IMR-90 (cell line): ENCODE measurements at places on chromosomes 6 and 20. TPM values are rescaled to one million over a fixed set of nuclear protein-coding genes. Genes with fewer than 3 reads are reported as not detected.

Gene BPIFB1
- total RNA-seq: not detected in 2 replicates

Gene RBM39
- 166 and 280 TPM in 2 replicates for total RNA-seq

Gene FOXA2
- total RNA-seq: not detected in 2 replicates

Gene DNAAF9
- total RNA-seq: 7.8 and 7.9 TPM in 2 replicates

GRCh38 chr20:59985864-59986263, 27.6 kb downstream of the CDH26 start:
- peaks cover 2% of the 10 kb centered on the region; the same call in 1 of the 2 replicates for H3K27me3 ChIP-seq
- no peak for DNase-seq
- no peaks in the 10 kb centered on the region for H3K4me1 ChIP-seq
- H3K27ac ChIP-seq: no peak overlapping the region
- no peak overlapping the region for H3K4me3 ChIP-seq
